HT1080 (cell line): ENCODE measurements at places on chromosomes 5 and 9. TPM values are rescaled to one million over a fixed set of nuclear protein-coding genes. Genes with fewer than 3 reads are reported as not detected.

Gene MARCOL
- not detected in 2 replicates for total RNA-seq

Gene LCP2
- total RNA-seq: 0.50 TPM in 1 of 2 replicates, not detected in the other

Gene FGF1
- 4.0 and 7.2 TPM in 2 replicates for total RNA-seq

Gene SOWAHA
- not detected in 2 replicates for total RNA-seq

Gene KCNV2
- total RNA-seq: not detected in 2 replicates

Gene PCDHGA11
- total RNA-seq: 0.42 and 0.50 TPM in 2 replicates
